ENCODE measurements at places on chromosomes 11 and 22.

DNA sequence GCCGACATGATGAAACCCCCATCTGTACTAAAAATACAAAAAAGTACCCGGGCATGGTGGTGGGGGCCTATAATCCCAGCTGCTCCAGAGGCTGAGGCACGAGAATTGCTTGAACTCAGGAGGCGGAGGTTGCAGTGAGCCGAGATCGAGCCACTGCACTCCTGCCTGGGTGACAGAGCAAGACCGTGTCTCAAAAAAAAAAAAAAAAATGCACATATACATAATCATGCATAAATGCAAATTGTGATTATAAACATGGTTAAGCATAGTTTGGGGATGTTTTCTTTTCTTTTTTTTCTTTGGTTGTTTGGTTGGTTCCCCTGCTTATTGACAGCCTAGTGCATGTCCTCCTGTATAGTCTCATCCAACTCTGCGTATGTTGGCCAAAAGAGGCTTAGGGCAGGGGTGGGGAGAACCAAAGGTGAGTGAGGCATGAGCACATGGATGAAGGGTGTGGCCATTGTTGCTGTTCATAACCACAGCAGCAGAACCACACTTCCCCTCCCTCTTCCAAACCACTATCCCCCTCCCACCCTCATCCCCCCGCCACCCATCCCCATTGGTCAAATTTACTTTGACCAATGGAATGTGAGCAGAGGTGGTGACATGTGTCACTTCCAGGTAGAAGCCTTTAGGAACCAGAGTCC, 6.9 kb upstream of the VPS37C start:
- no peak for DNase-seq

DNA sequence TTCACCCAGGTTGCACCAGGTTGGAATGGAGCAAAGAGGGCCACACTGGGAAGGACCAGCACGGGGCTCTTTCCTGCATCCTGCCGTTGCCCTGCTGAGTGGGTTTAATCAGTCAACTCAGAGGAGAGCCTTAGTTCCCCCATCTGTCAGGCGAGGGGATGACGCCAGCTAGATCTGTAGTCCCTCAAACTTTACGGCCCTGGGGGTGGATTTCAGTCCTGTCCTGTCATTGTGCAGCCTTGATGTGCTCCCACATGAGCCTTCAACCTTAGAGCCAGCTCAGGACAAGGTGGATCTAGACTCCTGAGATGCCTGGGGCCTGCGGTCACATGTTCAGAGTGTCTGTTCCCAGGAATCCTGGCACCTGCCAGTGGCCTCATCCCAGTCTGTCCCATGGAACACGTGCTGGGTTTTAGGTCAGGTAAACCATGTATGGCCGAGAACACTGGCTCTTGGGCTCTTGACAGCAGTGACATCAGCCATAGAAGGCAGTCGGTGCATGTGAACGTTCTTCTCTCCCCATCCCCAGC, 104.3 kb downstream of the BCR start:
- DNase-seq = no peak

DNA sequence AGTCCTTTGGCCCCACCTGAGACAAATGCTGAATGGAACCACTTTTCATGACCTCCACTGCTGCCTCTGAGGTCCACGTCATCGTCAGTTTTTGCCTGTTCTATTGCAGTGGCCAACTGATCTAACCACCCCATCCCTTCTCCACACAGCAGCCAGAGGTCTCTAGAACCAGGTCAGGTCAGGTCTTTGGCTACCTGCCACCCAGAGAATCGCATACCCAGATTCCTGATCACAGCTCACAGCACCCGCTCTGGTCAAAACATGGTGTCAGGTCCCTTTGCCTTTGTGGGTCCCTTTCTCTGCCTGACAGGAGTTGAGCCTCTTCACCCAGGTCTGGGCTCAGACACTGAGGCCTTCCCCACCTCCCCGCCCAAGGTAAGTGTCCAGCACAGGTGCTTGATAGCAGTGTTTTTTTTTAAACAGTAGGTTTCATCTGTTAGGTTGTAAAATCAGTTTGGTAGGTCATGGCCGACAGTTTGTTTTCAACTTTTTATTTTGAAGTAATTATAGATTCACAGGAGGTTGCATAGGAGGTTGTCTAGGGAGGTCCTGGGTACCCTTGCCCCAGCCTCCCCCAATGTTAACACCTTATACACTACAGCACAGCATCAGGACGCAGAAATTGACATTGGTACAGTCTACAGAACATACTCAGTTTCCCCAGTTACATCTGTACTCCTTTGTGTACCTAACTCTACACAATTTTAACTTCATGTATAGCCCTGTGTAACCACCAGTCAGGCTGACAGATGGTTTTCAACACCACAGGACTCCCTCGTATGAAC, 6.9 kb downstream of the C22orf39 start:
- no peak for DNase-seq

- no peak for DNase-seq
Measured at GRCh38 chr22:24989135-24989534, 36.6 kb downstream of the KIAA1671 start.

DNA sequence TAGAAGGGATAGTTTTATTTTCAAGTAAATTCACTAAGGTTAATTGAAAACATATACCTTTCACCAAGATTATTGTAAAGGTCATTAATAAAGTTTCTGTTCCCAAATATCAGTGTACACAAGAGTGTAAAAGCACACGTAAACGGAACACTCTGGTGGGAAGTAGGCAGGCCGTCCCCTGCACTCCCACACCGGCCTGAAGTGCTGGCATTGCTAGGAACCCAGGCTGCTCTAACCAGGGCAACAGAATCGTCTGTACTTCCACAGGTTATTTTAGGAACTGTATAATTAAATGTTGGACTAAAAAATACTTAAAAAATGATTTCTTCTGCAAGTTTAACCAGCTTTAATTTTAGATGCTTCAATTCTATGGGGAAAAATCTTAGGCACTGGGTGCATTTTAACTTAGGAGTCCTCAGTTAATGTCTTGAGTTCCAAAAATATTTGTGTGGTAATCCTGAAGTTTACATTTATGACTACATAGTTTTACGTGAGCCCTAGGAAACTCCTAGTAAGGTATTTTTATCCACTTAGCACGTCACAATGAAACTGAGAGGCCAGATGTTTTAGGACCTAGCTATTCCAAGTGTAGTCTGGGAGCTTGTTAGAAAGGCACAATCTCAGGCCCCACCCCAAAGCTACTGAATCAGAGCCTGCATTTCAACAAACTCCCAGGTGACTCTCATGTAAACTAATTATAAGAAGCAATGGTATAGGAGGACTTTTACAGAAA, 31.2 kb downstream of the KMT5B start:
- no peak for DNase-seq

DNA sequence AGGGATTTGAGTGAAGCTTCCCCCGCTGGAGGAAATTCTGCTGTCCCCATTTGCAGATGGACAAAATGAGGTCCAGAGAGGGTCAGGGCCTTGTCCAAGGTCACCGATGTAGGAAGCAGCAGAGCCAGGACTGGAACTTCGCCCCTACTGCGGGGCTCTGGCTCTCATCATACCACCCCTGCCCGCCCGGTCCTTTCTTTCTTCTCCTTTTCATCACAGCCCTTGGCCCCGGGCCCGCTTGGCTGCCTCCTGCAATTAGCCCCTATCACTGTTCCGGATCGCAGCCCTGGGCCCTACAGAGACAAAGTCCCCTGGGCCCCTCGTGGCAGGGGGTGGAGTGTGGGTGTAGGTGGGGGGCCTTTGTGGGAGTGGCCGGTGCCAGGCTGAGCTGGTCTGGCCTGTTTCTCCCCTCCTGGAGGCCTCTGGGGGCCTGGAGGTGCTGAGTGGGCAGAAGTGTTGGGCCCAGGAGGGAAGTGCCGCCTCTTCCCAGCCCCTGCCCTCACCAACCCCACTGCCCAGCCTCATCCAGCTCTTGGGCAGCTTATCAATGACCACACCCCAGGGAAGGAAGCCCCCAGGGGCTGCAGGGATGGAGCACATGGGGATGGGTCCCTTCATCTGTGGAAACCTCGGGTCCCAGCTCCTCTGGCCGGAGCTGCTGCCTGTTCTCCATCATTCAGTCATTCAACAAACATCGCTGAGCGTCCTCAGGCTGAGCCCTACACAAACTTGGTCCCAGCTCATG, 3.4 kb downstream of the EMID1 start:
- DNase-seq = no peak

DNA sequence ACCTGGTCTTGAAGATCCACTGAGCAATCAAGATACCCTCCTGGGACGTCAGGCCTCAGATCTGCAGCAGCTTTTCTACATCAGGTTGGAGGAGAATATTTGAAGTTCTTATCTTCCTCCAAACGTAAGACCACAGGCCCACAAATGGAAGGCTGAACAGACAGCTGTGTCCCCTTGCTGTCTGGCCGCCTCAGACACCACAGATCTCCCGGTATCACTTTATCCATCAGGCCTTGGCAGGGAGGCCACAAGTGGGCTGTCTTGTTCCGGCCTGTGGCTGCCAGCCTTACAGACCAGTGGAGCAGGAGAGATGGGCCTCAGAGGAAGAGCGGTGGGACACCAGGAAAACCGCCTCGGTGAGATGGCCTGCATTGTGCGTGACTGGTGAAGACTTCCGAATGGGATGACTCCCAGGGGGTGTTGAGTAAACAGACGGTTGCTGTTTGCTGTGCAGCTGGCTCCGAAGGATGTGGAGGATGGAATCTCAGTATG, 15.9 kb downstream of the UBASH3B start:
- DNase-seq = no peak

DNA sequence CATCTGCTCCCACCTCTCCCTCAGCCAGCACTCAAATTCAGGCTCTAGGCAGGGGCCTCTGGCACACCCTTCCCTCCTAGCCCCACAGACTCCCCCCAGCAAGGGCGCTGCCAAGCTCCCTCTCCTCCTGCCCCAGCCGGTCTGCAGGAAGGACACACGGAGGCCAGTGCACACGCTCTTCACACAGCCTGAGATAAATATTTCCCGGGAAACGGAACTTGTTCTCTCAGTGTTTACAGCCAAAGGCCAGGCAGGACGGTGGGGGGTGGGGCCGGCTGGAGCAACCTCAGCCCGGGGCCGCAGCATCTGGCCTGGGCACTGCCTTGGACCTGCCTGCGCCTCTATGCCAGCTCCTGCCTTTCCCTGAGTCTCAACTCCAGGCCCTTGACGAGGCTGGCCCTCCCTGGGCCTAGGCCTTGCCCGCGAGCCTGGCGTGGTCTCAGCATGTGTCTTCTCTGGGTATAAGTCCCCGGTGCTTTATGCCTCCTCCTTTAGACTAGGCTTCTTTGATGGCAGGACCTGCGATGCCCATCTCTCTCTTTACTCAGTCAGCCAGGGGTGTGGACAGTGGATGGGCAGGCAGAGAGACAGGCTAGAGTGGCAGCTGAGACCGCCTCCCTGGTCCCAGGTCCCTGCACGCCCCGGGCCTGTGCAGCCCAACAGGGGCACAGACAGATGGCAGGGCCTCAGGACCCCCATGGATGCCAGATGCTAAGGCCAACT, 48.4 kb downstream of the PDE2A start:
- DNase-seq = no peak

DNA sequence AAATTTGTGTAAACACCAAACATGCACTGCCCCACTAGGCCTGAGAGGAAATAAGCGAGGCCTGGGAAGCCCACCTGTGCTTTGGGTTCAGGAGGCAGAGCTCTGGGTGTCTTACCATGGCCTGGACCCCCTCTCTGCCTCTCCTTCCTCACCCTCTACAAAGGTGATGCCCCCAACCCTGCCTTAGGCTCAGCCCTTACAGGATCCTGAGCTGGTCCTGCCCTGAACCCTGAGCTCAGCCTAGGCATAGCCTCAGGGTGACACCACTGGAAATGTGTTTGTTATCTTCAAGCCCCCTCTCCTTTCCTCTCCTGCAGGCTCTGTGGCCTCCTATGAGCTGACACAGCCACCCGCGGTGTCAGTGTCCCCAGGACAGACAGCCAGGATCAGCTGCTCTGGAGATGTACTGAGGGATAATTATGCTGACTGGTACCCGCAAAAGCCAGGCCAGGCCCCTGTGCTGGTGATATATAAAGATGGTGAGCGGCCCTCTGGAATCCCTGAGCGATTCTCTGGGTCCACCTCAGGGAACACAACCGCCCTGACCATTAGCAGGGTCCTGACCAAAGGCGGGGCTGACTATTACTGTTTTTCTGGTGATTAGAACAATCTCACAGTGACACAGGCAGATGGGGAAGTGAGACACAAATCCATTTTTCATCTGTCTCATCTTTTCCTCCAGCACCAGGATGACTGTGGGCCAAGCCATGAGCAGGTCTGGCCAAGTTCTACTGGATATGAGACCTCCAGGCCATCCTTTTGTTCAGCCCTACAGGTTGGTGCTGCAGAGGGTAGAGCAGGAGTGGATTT, 117.8 kb downstream of the GGTLC2 start:
- DNase-seq = no peak

- no peak for DNase-seq
Measured at GRCh38 chr11:13861411-13861810, 101.1 kb upstream of the SPON1 start.

- DNase-seq = no peak
Measured at GRCh38 chr11:65854161-65854592, 3.8 kb downstream of the CFL1 start.

- no peak for DNase-seq
Measured at GRCh38 chr11:45178890-45179671, 32.6 kb downstream of the PRDM11 start.

GRCh38 chr11:77999446-78000030, 5.1 kb upstream of the INTS4 start:
- no peak for DNase-seq

GRCh38 chr11:93614173-93614722, 47.2 kb upstream of the CEP295 start:
- DNase-seq = no peak

DNA sequence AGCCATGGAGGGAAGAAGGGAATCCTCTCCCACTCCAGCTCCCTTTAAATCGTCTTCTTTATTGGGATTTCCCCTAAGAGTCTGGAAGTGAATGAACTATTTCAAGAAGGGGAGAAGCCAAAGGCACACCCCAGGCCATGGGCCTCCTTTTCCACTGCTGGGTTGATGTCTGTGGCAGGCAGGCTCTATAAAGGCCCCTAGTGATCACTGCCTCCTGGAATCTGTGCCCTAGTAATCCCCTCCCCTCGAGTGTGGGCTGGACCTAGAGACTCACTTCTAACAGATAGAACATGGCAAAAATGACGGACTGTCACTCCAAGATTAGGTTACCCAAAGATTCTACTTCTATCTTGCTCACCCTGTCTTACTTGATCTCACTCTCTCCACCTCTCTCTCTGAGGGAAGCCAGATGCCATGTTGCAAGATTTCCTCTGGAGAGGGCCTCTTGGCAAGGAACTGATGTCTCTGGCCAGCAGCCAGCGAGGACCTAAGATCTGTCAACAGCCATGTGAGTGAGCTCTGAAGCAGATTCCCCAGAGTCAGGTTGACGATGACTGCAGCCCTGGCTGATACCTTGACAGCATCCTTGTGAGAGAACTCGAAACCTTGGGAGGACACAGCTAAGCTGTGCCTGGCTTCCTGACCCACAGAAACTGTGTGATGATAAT, 444.8 kb downstream of the SOX6 start:
- peak; percentile 84 for DNase-seq

- DNase-seq = no peak
Measured at GRCh38 chr11:118046964-118047700, 29.7 kb upstream of the TMPRSS4 start.

DNA sequence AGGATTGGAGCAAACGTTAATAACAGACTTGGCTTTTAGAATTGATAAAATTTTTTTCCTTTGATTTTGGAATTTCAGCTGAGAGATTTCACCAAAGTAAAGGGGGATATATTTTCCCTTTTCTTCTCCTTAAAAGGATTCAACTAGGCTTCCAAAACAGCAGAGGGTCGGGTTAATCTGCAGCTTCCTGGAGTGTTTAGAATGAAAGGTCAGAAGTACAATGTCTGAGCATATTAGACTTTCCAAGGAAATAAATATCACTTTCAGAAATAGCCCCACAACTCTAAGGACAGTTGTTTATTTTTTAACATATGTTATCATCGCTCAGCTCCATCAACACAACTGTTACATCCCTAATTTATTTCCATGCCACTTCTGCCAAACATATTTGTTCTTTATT, 1532.9 kb upstream of the RAG2 start:
- DNase-seq = no peak
